ENCODE measurements at places on chromosomes 7 and 10. TPM values are rescaled to one million over a fixed set of nuclear protein-coding genes. Genes with fewer than 3 reads are reported as not detected.

DNA sequence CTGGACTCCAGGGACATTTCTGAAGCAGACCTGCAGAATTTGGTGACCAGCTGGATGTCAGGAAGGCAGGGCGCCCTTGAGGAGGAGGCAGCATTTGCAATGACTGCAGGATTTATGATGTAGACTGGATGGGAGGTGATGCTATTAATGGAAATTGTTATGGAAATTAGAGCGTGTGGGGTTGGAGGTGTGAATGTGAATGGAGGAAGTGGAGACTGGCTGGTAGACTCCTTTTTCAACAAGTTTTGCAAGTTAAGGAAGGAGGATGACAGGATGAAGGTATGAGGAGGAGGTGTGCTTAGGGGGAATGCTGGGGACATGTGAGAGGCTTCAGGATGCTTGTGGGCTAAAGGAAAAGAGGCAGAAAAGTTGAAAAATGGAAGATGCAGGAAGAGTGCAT lies 137.0 kb downstream of the TMEM178B start:
- no peak for DNase-seq
- H3K4me3 ChIP-seq, result no peak overlapping the region
- H3K27me3 ChIP-seq, result no peaks in the 10 kb centered on the region
- no peaks in the 10 kb centered on the region for H3K36me3 ChIP-seq
- no peak overlapping the region for H3K27ac ChIP-seq

- peaks cover 42% of the 10 kb centered on the region for H3K4me1 ChIP-seq
- DNase-seq, result no peak
- no peaks in the 10 kb centered on the region for H3K27me3 ChIP-seq
- no peak overlapping the region for H3K4me3 ChIP-seq
These were observed 115.4 kb downstream of the ARID5B start for GRCh38 chr10:62016623-62017490.

DNA sequence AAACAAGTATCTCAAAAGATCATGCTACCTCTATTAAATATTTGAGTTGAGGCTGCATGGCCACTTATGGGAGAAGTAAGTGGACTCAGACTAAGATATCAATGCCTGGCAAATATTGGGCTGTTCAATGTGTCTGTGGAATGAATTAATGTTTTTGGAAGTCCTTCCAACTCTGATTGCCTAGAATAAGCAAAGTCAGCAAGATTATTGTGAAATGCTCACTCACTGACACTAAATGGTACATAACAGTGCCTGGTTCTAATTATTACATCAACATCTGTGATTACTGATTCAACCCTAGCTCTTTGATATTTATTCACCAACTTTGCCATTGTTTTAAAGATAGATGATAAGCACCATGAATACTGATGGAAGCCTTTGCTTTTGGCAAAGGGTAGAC lies 45.5 kb upstream of the HDAC9 start:
- H3K27ac ChIP-seq, result no peak overlapping the region
- H3K4me3 ChIP-seq, result no peak overlapping the region
- no peaks in the 10 kb centered on the region for H3K4me1 ChIP-seq
- no peaks in the 10 kb centered on the region for H3K36me3 ChIP-seq

GRCh38 chr10:78605800-78606350 lies 462.9 kb upstream of the ZMIZ1 start:
- H3K4me3 ChIP-seq, result no peak overlapping the region
- no peaks in the 10 kb centered on the region for H3K27me3 ChIP-seq
- no peak for DNase-seq
- H3K27ac ChIP-seq, result no peak overlapping the region

Gene GIMAP4
- 29.5 TPM for total RNA-seq

DNA sequence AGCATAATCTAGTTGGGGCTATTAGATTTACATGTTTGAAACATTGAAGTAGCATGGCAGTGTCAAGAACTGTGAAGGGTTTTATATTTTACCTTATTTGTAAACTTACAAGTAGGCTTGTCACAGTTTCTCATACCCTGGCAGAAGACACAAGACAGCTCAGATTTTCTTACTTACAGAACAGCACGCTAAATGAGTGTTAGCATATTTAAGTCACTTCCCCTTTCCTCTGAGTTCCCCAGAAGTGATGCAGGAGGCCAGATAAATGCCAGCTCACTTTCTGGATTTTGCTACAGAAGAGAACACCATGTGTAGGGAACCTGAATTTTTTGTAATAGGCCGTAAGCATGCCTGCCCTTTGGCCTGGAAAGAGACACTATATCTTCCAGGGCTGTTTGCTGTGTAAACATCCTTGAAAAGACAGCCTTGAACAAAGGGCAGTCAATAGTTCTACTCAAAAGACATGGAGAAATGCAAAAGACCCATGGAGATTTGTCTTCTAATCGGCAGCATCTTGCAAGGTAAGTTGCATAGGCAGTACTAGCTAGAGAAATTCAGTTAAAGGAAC lies 279.1 kb downstream of the PHF14 start:
- no peaks in the 10 kb centered on the region for H3K36me3 ChIP-seq
- no peak overlapping the region for H3K4me3 ChIP-seq

DNA sequence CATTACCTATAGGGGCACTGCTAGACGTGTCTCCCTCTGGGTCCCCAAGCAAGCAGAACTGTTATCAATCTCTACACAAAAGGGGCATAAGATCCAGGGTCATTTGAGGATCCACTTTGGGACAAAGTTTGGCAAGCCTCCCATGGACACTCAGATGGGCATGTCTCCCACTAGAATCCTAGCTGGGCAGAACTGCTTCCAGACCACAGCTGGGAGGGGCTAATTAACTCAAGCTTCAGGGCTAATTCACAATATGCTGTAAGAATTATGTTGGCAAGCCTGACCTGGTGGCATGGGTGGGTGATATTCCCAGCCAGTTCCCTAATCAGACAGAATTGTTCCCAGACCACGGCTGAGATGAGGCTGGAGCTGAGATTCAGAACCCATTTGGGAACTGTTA lies 738.4 kb upstream of the FZD8 start:
- H3K27me3 ChIP-seq, result no peaks in the 10 kb centered on the region
- no peaks in the 10 kb centered on the region for H3K4me1 ChIP-seq
- H3K36me3 ChIP-seq, result no peaks in the 10 kb centered on the region

All from ascending aorta (tissue), 2 donors.